Fibroblast of skin of right quadriceps (primary cell): ENCODE measurements at places on chromosomes 5 and 9.
A peak's percentile ranks its signal among the peaks of the same experiment; 100 is the strongest.

GRCh38 chr9:130237763-130238524 is 27.6 kb upstream of the HMCN2 start:
- DNase-seq: no peak

DNA sequence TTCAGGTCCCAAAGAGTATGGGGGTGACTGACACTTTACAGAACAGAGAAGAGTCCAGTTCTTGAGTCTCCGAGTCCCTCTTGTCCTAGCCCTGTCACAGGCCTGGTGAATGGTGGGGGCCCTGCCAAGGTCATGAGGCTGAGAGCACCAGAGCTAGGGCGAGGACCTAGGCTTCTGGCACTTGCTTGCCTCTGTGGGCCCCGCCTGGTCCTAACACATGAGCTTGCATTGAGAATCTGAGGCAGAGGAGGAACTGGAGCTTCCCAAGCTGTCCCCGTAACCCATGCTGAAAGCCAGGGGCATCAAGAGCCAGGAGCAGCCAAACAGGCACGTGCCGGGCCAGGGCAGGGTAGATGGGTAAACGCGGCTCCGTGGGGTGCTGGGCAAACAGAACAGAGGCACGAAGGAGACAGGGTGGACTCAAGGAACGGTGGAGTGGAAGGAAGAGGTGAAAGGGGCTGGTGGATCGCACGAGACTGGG is 41.3 kb downstream of the JADE2 start:
- no peak for DNase-seq

DNA sequence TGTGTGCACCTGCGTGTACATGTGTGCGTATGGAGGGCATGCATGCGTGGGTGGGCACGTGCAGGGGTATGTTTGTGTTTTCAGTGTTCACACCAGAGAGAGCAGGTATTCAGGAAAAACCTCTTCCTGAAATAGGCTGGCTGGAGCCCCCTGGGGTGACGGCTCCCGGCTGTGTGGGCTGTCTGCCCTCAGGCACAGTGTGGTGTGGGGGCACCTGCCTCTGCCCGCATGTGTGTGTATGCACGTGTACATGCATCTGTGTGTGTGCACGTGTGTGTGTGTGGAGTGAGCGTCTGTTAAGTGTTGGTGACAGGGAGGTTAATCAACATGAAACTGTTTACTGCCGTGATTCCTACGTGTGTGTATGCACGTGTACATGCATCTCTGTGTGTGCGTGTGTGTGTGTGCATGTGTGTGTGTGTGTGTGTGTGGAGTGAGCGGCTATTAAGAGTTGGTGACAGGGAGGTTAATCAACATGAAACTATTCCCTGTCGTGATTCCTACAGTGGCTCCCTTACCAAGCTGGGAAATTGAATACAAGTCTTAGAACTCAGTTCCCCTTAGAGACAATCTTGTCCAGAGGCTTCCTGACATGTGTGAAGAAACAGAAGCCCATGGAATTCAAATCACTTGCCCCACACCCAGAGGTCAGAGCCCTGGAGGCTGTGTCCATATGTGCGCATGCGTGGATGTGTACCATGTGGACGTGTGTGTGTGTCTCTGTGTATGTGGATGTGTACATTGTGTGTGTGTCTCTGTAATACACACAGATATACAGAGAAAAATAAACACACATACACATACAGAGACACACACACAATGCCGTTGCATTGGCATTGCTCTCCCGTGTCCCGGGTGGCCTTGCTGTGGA is 372.4 kb upstream of the IRX4 start:
- no peak for DNase-seq

- DNase-seq: peak; percentile 100
These were observed 16.9 kb downstream of the ADAMTSL1 start for GRCh38 chr9:18490641-18491370.

DNA sequence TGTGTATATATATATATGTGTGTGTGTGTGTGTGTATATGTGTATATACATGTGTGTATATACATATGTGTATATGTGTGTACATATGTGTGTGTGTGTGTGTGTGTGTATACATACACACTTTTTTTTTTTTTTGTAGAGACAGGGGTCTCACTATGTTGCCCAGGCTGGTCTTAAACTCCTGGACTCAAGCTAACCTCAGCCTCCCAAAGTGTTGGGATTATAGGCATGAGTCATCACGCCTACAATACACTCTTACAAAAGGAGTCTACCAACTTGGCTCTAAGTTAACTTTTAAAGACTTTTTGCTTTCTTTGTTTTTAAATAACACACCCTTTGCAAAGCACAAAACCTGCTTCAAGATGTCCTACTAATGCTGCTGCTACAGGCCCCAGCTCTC is 2.1 kb downstream of the C9orf78 start:
- no peak for DNase-seq

DNA sequence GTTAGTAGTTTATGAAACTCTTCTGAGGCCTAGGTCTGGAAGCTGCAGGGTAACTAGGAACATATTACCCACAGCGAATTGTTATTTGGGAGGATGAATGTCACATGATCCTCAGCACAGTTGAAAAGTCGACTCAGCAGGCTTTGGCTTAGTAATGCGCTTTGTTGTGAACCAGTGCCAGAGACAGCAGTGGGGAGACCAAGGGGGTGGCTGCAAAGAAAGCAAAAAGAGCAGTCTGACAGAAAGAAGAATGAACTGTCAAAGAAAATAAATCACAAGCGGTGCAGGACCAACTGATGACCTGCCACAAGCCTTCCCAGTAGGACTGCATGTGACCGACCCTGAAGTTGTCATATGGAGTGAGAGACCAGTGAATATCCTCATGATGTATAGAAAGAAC is 170.0 kb downstream of the CCDC171 start:
- DNase-seq: no peak

DNA sequence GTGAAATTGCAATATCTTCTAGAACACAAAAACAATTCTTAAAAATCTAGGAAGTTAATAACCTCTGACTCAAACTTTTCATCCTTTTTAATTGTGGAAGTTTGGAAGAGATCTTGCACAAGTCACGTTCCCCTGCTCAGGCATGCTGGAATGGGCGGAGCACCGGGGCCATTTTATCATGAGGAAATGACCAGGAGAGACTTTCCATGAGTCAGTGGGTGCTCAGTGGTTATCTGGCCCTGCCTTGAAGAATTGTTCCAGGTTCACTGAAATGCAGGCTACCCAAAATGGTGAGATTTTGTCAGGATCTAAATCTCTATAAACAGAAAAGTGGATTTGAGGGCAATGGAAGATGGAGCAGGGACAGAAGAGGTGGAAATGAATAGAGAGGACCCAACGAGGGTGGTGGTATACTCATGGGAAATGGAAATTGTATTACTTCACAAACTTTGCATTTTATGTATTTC is 61.2 kb downstream of the FYB1 start:
- no peak for DNase-seq

GRCh38 chr5:140986117-140986521 is 19.8 kb downstream of the PCDHAC2 start:
- DNase-seq: peak; percentile 33

DNA sequence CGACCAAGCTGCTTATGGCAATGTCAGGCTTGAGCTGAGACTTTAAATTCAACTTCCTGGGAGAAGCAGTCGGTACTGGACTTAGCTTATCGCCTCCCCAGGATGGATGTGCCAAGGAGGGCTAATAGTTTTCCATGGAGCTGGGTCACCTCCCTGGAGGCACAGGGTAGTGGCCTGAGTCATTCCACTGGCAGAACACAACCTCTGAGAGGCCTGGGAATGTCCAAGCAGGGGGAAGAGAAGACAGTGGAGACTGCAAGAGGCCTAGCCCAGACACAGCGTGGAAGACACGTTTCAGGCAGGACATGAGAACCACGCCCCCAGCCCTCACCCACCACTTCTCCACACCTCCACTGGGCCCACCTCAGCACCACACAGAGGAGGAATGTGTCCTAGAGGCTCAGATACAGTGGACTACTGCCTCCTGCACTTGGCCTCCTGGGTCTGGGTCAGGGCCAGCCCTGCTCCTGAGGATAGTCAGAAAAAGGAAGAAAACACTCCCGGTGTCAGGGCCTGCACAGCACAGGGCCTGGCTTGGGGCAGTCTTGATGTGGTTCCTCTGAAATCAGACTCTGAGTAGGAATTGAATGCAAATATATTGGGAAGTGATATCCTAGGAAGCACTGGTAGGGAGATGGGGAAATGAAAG is 171.8 kb downstream of the FSTL4 start:
- no peak for DNase-seq

GRCh38 chr5:16889203-16889971 is 46.7 kb downstream of the MYO10 start:
- peak; percentile 75 for DNase-seq

DNA sequence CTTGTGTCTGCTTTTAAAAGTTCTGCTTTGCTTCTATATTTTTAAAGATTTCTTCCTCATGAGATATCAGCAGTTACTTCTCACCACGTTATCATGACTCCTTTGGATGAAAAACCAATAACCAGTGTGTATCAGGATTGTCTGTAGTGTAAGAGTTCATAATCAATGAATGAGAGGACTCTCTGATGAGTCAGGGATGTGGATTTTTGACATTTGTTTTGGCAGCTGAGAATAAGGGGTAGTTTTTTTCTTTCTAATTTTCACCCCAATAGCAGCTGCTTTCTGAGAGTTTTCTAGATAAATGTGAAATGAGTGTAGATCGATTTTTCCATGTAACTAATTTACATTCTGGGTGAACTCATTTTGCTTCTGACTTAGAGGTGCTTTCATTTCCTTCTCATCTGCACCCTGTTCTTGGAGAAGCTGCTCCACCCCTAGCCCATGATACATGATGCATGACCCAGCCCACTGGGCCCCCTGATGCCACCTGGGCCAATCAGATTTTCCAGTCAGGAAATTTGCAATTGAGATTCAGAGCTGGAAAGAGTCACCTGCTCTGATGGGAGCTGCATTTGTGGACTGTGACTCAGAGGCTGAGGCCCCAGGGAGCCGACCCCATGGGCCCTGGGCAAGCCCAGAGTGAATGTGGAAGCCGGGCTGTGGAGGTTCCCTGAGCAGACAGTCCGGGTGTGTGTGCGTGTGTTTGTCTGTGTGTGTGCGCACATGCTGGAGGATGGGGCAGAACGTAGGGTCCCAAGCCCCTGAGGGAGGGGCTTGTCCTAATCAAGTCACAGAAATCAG is 159.3 kb downstream of the RGS3 start:
- DNase-seq: peak; percentile 82

DNA sequence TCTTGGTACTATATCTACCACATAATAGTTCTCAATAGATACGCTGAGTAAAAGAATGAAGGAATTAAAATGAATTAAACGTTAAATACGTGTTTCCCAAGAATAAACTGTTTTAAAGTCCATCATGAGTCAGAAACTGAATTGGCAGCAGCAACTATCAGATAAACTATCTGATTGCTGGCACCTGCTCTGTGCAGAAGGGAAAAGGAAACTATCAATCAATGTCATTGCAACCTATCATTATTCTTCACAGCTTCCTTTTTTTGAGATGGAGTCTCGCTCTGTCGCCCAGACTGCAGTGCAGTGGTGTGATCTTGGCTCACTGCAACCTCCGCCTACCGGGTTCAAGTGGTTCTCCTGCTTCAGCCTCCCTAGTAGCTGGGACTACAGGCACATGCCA is 8.8 kb upstream of the WDR36 start:
- no peak for DNase-seq

GRCh38 chr5:142237707-142238106 is 87.1 kb downstream of the SPRY4 start:
- DNase-seq: no peak

DNA sequence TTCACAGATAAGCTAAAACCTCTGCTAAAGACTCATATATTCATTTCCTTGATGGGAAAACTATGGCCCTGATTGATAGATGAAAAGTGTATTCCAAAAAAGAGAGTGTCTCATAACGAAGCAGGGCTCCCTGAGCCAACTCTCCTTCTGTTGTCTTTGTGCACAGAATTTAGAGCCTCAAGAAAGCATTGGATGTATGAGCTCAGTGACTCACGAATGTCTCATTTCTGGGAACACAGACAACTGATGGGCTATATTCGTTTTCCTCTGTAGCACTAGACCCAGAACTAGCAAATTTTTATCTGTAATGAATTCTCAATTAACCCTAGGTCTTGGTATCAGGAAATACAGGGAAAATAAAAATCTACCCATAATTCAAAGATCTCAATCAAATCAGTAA is 88.4 kb downstream of the LMNB1 start:
- peak; percentile 80 for DNase-seq

GRCh38 chr5:179420476-179420875 is 75.2 kb upstream of the ADAMTS2 start:
- no peak for DNase-seq

DNA sequence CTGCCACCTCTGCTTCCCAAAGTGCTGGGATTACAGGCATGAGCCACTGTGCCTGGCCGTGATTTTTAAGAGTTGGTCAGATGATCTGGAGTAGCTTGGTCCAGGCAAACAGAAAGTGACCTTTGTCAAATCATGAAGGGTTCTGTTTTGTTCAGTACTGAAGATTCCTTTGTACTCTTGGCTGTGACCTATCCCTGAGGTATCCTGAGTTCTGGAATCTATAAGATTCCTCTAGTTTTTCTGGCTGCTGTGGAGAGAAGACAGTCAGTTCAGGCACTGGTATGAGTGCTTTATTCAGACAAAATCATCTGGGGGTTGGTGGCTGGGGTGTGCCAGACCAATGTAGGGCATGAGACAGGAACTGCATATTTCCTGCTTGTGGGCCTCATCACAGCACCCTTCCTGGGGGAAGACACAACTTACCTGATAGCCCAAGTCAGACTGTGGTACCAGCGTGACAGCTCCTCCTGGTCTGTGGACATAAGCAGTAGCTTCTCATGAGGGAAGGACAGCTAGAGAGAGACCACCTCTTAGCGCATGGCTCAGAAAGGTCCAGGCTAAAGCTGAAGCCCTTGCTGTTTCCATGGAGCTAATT is 3.1 kb downstream of the ARHGEF39 start:
- no peak for DNase-seq

- DNase-seq: no peak
These were observed 71.9 kb upstream of the LRRTM2 start for GRCh38 chr5:138946831-138947560.

DNA sequence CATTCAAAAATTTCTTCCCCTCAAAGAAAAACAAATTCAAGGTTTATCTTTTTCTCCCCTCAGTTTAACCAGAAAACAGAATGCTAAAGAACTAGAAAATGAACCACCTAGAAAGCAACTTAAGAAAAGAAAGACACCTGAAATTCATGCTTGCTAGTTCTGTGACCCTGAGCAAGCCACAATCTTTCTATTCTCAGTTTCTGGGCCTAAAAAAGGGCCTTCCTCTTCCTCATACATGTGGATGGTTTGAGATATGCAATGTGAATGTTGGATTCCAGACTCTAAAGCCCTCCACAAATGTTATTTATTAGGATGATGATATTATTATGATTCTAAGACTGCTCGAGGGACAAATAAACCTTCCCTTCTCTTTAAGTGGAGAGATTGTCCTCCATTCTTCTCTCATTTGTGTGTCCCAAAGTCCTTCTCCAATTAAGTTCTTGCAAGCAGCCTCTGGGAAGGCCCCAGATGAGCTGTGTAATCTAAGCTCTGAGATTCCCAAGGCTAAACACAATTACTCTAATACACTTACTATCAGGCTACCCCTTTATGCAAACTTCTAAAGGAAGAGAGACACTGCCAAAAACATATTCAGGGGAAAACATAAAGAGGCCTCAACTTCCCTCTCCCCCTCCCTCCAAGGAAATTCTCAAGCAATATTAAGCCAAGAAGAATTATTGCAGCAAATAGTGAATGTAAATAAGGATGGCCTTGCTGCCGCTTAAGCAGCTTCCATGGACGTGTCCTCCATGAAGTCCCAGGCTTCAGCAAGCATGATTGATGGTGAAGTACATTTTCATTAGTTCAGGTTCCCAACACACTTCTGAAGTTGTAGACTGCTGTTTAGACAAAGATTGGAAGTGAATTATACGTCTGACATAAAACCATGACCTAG is 80.2 kb downstream of the PRKACG start:
- DNase-seq: no peak

- no peak for DNase-seq
These were observed 161.1 kb downstream of the FBXL17 start for GRCh38 chr5:108220834-108221233.
